ENCODE measurements at places on chromosomes 1 and 21.

GRCh38 chr1:154621875-154622274 lies 13.9 kb upstream of the ADAR start:
- no peak for DNase-seq

DNA sequence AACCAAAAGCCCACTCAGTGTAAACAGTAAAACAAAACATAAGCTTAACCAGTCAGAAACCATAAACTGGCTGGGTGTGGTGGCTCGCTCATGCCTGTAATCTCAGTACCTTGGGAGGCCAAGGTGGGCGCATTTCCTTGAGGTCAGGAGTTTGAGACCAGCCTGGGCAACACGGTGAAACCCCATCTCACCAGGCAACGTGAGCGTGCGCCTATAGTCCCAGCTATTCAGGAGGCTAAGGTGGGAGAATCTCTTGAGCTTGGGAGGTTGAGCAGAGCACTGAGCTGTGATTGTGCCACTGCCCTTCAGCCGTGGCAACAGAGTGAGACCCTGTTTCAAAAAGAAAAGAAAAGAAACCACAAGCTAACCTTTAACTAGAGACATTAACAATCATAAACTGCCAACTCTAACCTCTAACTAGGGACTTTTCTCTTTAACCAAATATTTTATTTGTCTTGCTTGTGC lies 13.1 kb upstream of the PRRC2C start:
- no peak for DNase-seq

GRCh38 chr1:110138956-110139355 lies 11.3 kb upstream of the SLC6A17 start:
- no peak for DNase-seq

GRCh38 chr1:13779930-13780329 lies 79.9 kb downstream of the PRDM2 start:
- DNase-seq, result no peak

DNA sequence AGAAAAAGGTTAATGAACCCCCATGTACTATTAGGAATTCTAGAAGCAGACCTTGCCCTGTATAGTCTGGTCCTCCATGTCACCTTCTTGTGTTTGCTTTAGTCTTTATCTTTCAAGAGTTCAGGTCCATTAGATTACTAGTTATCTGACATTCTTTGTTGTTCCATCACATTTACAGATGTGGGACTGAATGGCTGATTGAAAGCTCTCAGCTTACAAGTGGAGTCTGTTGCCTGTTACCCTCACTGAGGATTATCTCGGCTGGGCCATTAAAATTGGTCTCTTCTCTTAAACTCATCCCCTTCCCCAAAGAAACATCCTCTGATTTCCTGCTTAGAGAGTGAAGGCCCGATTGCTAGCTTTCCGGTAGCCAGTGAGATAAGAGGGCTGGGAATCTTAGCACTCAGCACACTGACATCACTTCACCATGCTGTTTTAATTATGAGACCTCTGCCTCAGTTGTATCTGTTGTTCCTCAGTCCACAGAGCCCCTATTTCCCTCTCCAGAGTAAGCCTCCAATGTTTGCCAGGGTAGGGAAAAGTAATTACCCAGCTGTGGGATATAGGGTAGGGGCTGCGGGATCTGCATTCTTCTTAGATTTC lies 76.8 kb downstream of the LPGAT1 start:
- DNase-seq, result no peak

GRCh38 chr21:15001113-15001512 lies 63.7 kb downstream of the NRIP1 start:
- DNase-seq, result no peak
